ENCODE measurements at places on chromosomes 7 and 10. TPM values are rescaled to one million over a fixed set of nuclear protein-coding genes. Genes with fewer than 3 reads are reported as not detected.

DNA sequence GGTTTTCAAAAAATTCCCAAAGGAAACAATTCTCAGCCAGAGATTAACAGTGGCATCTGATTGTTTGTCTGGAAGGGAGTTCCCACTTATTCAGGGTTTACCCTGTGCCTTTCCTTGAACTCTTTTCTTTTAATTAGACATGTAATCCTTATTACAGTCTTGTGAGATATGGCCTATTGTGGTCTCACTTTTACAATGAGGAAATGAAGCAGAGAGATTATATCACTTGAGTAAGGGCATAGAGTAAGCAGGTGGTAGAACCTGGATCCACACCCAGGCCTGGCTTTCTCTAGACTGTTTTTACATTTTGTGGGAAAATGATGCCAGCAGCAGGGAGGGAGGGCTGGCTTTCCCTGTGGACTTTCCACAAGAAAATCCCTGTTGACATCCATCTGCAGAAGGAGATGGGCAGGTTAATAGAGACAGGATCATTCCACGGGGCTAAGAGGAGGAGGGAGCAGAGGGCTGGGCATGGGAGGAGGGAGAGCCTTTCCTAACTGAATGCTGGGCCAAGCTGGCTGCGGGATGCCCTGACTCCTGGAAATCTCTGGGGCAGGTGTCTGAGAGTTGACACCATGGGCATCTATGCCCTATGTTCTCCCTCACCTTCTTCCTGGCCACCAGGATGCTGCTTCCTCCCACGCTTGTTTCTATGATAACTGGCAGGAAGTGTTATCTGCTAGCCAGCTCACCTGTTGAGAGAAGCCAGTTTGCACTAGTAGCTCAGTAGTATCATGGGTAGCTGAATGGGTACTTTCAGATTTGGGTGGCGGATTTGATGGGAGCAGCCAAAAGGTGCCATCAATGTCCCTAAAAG is 28.7 kb upstream of the ARHGAP22 start:
- no peak for DNase-seq

DNA sequence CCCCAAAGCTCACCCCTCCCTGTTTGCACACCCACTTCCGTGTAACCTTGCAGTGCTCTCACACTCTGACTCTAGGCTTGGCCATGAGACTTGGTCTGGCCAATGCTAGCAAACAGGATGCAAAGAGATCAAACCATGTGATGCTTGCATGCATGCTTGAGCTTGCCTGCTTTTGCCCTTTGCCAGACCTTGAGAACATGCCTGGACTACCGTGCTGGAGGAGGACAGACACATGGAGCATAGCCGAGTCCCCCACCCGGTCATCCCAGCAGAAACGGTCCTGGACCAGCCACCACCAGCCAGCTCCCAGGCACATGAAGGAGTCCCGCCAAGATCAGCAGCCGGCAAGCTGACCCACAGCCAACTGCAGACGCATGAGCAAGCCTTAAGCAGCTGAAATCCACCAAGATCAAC is 23.4 kb downstream of the PYROXD2 start:
- DNase-seq = no peak

The AKR1D1 gene
- total RNA-seq = not detected

DNA sequence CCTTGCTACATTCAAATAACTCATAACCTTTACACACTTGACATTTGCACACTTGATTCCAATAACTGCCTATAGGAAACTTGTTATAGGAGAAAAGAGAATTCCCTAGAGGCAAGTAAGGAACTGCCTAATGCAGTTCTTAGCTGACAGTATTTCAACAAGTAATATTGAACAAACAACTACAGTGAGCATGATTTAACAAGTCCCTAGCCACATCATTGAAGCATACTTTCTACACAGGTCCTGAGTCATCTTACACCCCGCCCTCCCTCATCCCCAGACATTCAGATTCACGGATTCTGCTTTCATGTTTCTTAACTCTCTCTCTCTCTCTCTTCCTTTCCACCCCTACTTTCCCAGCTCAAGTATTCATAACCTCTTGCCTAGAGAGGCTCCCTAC is 153.5 kb downstream of the LSM5 start:
- no peak for DNase-seq

DNA sequence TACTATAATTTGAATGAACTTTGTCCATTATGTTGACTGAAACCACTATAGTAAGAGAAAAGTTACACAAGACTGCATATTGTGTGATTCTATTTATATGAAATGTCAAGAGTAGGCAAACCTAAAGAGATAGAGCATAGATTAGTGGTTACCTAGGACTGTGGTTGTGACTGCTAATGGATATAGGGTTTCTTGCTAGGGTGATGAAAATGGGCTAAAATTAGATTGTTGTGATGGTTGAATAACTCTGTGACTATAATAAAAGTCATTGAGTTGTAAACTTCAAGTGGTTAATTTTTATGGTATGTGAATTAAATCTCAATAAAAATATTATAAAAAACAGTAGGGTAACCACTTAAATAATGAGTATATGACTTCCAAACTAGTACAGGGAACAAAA is 142.9 kb upstream of the AHR start:
- DNase-seq = no peak

DNA sequence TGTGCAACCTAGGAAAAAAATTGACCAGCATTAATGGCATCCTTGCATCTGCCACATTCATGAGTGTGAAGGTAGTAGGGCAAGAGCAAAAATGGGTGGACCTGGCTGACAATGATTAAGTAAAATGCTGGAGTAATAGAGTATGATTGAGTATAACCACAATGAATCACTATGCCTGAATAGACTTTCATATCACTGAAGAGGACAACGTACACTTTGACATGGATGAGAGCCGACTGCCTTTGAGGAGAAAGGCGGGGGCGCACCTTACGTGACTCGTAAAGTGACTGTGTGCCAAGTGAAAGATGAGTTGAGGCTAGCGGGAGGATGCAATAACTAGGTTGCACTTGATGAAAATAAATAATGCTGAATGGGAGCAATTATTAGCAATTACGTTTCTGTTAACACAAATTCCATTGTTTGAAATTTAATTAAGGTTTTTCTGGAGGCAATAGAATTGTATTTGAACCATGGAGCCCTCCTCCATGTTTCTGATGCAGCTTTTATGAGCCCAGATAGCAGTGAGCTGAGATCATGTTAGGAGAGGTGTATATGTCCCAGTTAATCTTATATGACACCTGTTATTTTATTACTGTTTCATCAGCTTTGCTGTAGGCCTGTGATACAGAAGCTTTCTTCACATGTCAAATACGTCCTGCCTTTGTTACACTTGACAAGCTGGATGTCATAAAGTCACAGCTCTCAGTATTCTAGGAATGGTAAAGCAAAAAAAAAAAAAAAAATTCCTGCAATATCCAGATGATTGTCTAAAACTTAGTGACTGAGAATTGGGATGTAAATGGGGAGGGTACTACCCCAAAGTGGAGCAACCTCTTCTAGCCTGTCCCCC is 596.5 kb downstream of the NXPH1 start:
- no peak for DNase-seq

The TMEM270 gene
- total RNA-seq = not detected

The HYAL4 gene
- 0.64 TPM for total RNA-seq

Measured in fibroblast of villous mesenchyme (primary cell).